NCI-H1436 (cell line): ENCODE measurements at places on chromosomes 2 and 18.

DNA sequence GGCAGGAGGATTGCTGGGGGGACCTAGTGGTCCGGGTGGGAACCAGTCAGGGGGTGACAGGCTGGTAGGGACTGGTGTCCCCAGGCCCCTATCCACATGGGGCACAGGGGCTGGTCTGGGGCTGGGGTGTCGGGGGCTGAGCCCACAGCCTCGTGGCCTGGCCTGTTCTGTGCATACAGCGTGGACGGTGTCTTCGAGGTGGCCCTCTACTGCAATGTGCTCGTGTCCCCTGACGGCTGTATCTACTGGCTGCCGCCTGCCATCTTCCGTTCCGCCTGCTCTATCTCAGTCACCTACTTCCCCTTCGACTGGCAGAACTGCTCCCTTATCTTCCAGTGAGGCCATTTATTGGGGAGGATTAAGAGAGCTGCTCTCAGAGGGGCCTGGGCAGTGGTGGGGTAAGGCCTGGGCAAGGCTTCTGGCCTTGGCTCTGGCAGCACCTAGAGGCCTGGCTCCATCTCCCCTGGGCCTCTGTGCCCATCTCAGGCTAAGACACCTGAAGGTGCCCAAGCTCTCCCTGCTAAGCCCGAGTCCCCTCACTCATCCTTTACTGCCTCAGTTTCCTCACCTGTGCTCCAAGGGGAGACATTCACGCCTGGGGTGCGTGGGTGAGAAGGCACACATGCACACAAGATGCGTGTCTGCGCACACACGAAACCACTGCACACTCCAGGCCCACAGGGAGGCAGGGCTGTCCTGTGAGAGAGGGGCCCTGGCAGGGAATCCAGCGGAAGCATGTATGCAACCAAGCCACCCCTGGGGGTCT lies 1.9 kb downstream of the CHRNG start:
- no peak for DNase-seq

- DNase-seq = no peak
Observed at GRCh38 chr18:55247032-55247431, 287.8 kb upstream of the CCDC68 start.

- DNase-seq = no peak
Observed at GRCh38 chr2:23452853-23453420, 68.0 kb downstream of the KLHL29 start.

DNA sequence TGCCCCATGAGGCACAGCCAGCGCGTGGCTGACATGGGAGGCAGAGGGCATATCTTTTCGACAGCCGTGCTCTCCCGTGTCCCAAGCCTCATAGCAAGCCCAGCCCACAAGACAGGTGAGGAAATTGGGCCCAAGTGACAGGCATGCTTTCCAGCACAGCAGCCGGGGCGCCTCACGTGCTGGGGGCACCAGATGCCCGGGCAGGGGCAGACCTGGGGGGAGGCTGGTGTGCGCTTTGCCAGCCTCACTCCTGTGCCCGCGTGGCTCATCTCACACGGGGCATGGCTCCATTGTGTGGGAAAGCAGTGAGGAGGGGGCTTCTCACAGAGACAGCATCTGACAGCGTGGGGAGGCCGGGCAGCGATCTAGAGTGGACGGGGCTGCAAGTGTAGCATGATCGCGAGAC lies 93.2 kb downstream of the USP40 start:
- DNase-seq = no peak

GRCh38 chr2:42573256-42573655 lies 4.8 kb downstream of the MTA3 start:
- no peak for DNase-seq

- no peak for DNase-seq
Observed at GRCh38 chr18:39724652-39725051, 2159.1 kb upstream of the CELF4 start.

- DNase-seq = no peak
Observed at GRCh38 chr2:74755386-74755785, 78.5 kb upstream of the HK2 start.

- no peak for DNase-seq
Observed at GRCh38 chr18:21004726-21005125, 106.9 kb downstream of the ROCK1 start.

DNA sequence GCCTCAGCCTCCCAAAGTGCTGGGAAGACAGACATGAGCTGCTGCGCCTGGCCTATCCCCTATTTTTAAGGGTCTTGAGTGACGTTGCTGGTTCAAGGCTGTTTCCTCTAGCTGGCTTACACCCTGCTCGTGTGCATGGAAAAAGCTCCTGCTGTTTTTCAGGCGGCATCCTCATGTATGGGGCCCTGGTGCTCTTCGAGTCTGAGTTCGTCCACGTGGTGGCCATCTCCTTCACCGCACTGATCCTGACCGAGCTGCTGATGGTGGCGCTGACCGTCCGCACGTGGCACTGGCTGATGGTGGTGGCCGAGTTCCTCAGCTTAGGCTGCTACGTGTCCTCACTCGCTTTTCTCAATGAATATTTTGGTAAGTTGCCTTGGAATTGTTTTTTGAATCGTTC lies 22.0 kb upstream of the NFATC1 start:
- DNase-seq = no peak

GRCh38 chr2:58261209-58261608 lies 20.1 kb upstream of the FANCL start:
- no peak for DNase-seq

DNA sequence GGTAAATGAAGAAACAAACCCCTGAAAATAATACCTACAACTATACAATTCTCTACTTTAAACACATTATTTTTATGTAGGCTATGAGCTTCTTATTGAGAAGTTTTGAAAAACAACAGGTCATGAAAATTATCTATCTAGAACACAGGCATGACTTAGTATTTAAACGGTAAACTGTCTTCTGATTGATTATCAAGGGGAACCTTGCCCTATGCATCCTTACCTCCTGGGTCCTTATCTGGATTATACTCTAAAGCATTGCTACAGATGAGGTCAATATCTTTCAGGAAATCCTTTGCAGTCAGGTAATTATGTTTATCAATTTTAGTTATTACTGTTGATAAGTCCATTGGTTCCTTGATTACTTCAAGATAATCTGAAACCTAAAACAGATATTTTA lies 144.3 kb downstream of the ATAD2B start:
- no peak for DNase-seq

GRCh38 chr2:20019747-20020146 lies 7.3 kb upstream of the MATN3 start:
- no peak for DNase-seq

DNA sequence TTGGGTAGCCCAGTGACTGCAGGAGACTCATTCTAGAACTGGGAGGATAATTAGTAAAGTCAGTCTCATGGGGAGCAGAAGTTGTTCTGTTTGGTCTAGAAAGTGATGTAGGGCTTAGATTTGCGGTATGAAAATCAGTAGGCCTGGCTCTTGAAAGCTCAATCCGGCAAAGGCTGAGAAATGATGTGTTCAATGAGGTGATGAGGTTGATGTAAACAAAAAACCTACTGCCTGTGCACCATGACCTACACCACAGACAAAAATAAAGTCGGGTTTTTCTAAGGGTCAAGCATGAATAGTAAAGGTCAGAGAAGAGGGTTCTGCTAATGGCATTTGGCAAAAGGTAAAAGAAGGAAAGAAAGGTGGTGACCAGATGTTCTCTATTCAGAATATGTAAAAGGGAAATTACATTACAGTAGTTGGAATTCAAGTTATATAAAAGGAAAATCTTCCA lies 80.8 kb upstream of the COL5A2 start:
- DNase-seq = no peak

- no peak for DNase-seq
Observed at GRCh38 chr2:203605302-203605701, 70.2 kb upstream of the RAPH1 start.

DNA sequence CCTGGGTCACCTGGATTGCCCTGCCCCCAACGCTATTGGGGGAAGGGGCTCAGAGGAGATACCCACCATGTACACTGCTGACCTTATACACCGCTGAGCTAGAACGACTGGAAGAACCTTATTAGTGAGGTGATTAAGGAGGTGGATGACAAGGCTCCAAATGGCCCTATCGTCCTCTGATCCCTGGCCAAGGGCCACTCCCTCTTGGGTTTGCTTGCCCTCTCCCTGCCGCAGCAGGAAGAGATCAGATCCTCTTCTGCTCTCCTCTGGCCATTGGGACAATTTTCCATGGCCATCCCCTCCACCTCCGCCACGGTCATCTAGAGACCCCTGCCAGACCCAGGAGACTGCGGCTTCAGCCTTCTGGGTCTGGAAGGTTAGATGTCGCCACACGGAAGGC lies 1.2 kb downstream of the ZNF514 start:
- no peak for DNase-seq

DNA sequence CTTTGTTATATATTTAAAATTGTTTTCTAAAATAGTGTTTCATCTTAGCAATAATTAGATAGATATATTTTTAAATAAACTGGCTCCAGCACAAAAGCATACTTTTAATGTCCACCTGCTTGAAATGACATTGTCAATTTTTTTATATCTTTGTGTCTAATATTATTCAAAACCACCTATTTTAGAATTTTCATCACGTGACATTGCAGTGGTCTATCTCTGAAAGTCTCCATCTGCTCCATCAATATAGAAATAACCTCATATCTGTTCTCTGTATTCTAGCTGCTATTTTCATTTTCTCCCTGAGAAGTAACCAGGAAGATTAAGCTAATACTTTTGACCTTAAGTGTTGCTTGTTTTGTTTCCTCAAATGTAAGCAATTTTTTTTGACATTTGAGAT lies 248.0 kb upstream of the CNTNAP5 start:
- DNase-seq = no peak

- DNase-seq = no peak
Observed at GRCh38 chr2:119756837-119757236, 2.9 kb upstream of the PTPN4 start.

GRCh38 chr2:119713819-119714490 lies 35.0 kb downstream of the TMEM177 start:
- DNase-seq = no peak

DNA sequence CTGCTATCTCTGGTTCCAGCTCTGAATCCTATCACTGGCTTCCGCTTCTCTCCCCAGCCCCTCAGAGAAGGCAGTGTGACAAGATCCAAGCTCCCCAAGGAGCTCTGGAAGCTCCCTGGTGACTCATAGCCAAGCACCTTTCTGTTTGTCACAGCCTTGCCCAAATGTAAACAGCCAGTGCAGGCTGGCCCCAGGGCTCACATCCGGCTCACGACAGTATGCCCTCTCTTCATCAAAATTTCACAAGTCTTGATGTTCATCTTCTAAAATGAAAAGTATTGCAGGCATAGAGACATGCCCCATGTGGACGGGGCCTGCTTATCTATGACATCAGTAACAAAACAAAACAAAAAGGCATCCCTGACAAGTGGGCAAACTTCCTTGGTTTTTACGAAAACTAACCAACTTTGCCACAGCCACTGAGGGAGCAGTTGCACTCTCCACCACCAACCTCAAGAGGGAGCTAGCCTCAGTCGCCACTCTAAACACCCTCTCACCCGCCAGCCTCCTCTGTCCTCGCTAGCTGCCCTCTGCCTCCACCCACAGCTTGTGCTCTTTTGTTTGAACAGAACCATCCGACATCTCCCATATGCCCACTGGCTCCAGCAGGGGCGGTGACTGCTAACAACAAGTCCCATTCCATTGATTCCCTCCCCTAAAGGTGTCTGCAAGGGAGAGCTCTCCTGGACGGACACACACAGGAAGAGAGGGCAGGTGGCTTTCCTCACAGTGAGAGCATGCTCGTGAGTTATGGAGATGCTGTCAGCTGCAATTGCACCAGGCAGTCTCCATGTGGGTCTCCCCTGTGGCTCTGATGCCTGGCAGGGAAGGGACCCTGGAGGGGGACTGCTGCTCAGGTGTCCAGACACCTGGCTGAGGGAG lies 71.0 kb upstream of the DAPL1 start:
- DNase-seq = no peak

GRCh38 chr2:157897106-157897971 lies 21.2 kb upstream of the ACVR1 start:
- DNase-seq = no peak

- DNase-seq = no peak
Observed at GRCh38 chr2:104939570-104940217, 85.8 kb downstream of the POU3F3 start.

GRCh38 chr2:75098856-75099255 lies 100.5 kb downstream of the TACR1 start:
- no peak for DNase-seq

DNA sequence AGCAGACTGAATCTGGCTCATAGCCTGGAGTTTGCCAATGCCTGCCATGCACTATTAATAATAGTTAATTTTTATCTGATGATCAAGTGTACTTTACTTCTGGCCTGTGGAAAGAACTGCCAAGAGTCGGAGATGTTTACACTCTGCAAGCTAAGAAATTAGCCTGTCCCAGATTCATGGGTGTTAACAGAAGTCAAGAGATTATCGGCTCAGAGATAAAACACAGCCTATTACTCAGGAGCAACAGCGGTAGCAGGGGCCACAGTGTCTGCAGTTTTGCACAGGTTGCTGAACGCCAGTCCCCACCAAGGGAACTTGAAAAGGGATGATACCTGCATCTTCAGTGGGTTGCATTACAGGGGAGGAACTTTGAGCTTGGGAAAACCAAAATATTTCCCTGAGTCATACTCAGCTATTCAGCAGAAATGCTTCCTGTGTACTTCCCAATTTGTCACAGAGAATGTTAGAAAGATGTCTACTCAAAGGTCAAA lies 4.3 kb upstream of the ADI1 start:
- DNase-seq = no peak

DNA sequence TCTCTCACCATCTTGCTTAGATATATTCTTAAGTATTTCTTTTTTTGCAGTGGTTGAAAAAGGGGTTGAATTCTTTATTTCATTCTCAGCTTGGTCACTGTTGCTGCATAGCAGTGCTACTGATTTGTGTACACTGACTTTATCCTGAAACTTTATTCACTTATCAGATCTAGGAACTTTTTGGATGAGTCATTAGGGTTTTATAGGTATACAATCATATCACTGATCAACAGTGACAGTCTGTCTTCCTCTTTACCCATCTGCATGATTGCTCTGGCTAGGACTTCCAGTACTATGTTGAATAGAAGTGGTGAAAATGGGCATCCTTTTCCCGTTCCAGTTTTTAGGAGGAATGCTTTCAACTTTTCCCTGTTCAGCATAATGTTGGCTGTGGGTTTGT lies 6.5 kb downstream of the STARD6 start:
- DNase-seq = no peak

- DNase-seq = no peak
Observed at GRCh38 chr2:23614701-23615100, 229.7 kb downstream of the KLHL29 start.

- no peak for DNase-seq
Observed at GRCh38 chr2:190656301-190656700, 7.4 kb downstream of the NAB1 start.
